ENCODE measurements at places on chromosomes 2 and 18.

DNA sequence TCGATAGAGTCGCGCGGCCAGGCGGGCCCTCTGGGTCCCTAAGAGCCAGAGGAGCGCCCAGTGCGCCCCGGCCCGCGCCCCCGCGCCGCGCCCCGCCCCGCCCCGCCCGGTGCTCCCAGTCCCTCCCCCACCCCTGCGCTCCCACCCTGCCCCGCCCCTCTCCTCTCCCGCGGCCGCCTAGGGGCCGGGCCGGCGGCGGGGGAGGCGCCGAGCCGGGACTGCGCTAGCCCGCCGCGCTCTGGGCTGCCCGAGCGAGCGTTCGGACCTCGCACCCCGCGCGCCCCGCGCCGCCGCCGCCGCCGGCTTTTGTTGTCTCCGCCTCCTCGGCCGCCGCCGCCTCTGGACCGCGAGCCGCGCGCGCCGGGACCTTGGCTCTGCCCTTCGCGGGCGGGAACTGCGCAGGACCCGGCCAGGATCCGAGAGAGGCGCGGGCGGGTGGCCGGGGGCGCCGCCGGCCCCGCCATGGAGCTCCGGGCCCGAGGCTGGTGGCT, at the start of gene GPC1:
Gene GPC1, plus strand, starts transcription at position 207 of the 491 bp plus-strand sequence. Its CDS starts 256 bp downstream, at position 463.
- peak; percentile 83 for DNase-seq

DNA sequence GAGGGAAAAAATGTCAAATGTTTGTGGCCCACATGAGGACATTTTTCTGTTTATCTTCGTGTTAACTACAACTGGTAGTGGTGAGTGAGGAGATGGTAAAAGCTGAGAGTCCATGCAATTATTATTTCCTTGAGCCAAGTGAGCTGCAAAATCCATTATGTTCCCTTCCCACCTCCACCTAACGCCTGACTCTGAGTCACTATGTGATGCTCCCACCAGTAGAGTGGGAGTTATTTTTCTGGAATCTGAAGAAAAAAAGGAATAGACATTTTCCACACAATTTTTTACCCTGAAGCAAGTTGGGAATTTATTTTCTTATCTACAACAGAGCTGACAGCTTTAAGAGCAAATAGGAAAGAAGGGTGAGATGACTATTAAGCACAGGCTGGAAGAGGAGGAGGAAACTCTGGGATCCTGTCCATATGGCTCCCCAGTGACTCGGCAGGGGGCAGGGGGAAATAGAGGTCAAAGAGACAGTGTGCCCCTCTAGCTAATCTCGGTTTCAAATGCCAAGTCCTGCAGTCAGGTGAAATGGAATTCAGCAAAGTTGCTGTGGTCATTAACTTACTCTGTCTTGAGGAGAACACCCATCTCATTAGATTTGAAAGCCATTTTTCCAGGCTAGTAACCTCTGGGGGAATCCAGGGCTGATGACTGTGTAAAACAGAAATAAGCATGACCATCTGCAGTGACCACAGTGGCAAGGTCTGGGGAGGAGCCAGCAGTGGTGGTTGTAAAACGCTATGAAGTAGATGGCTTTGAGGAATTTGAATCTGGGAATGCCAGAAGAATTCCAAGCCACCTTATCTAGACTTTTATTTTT, 463.9 kb downstream of the STK39 start:
- no peak for DNase-seq

GRCh38 chr2:29742656-29743055, 178.7 kb downstream of the ALK start:
- DNase-seq = no peak

DNA sequence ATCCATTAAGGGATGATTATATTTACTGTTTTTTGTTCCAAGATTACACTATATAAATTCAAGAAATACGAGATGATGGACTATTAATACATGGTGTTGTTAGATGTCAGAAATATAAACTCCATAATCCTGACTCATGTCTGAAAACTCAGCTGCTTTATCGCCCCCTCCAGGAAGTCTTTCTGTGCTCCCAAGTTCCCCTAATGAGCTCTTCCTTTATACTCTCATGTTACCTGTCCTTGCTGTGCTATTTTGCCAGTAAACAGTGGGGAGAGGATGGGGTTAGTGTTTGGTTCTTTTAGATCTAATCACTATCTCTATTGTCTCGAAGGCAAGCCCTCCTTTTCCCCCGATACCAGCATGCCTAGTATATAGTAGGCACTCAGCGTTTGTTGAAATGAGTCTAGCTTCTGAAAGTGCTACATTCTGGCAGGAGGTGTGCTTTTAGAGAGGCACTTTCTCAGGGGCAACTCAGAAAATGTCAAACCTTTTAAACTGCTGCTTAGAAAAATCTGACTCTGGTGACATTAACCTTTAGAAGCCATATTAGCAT, 21.4 kb upstream of the BARD1 start:
- DNase-seq = no peak

- peak; percentile 50 for DNase-seq
Measured at GRCh38 chr18:59690186-59690982, 6.8 kb downstream of the CCBE1 start.

DNA sequence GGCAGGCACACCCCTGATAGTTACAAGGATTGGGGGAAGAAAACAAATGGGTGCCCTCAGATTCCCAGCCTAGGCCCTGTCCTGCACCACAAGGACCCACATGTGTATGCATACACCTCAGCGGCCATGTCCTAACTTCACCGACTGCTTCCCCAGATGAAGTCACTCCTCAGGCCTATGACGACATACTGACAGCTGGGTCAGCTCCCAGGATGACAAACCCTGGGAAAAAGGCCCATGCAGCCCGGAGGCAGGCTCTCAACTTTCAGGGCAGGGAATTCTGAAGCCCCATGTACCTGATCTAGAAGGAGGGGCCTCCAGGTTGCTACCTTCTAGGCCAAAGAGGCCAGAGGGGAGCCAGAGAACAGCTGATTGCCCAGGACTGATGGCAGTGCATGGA, 11.0 kb upstream of the PLEKHM3 start:
- no peak for DNase-seq

DNA sequence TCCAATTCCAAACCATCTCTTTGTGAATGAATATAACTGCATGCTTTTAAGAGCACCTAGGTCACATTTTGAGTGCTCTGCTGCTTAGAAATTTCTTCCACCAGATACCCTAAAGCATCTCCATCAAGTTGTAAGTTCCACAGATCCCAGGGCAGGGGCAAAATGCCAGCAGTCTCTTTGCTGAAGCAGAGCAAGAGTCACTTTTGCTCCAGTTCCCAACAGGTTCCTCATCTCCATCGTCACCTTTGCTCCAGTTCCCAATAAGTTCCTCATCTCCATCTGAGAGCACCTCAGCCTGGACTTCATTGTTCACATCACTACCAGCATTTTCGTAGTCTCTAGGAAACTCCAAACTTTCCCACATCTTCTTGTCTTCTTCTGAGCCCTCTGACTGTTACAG, 116.7 kb upstream of the ALKAL2 start:
- DNase-seq = no peak

DNA sequence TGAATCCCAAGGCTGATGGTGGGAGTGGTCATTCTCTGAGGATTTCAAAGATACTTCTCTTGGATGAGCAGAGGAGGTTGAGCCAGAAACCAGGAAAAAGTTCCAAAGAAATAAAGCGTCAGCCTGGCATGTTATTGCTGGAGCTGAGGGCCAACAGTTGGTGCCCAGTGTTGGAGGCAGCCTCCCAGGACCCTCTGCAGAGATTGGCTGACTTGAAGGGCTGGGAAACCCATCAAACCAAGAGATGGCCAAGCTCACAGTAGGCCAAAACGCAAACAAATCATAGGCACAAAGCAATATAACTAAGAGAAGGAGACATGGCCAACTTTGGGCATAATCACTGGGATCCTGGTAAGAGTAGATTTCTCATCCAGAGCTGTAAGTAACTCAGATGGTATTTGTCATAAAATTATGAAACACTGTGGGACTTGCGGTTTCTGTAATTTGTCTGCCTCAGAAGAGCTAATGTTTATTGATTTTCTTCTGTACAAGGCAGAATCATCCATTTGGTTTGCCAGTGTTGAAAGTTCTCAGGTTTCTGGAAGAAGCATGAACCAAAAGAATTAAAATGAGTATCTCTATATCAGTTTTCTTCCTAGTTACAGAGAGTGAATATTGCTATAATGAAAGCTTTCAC, 108.3 kb downstream of the ATL2 start:
- no peak for DNase-seq

GRCh38 chr2:45813003-45813941, 161.8 kb downstream of the PRKCE start:
- DNase-seq = no peak

DNA sequence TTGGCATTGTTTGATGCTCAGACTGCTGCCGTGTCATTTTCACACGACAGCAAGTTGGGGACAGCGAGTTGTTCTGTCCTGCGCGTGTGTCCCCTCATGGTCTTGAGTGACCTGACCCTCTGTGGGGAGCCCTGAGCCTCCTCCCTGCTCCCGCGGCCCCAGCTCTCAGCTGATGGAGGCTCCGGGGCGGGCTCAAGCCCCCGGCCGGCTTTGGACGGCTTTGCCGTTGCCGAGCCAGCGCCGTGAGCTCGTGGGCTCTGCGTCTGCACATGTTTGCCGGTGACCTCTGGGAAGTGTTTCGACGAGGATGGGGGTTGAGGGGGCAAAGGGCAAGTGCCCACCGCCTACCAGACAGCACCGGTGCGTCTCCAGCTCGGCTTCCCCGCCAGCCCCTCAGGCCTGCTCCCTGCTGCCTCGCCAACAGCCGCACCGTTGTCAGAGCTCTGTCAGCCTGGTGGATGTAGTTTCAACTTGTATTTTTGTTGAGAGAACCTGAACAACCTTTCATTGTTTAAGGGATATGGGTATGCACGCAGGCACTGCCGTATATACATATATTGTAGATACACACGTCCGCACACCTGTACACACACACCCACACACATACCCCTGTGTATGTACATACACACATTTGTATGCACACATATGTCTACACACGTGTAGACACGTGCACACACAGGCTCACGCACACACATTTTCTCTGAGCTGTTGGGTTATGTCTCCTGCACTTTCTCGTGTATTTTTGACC, 13.7 kb downstream of the PDCD1 start:
- DNase-seq = no peak

- no peak for DNase-seq
Measured at GRCh38 chr2:111656894-111657293, 227.1 kb downstream of the ANAPC1 start.

GRCh38 chr2:43707255-43708015, 31.2 kb upstream of the C1GALT1C1L start:
- DNase-seq = no peak

DNA sequence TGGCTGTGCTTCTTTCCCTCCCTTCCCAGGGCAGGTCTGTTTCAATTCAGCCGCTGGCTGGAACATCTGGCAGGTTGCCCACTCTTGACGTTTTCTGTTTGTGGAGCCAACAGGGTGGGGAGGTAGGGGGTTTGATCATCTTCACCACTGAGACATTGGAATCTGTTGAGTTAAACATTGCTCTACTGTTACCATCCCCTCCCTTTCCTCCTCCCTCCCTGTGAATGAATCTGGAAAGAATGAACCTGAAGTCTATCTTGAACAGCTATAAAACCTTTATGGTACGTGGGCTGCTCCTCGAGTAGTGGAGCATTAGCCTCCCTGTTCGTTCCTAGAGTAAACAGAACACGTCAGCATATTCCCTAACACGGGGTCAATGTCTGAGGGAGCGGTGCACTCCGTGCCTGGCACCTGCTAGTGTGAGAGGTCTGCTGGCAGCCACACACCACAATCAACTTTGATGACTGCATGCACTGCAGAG, 249.9 kb upstream of the RBBP8 start:
- peak; percentile 61 for DNase-seq

DNA sequence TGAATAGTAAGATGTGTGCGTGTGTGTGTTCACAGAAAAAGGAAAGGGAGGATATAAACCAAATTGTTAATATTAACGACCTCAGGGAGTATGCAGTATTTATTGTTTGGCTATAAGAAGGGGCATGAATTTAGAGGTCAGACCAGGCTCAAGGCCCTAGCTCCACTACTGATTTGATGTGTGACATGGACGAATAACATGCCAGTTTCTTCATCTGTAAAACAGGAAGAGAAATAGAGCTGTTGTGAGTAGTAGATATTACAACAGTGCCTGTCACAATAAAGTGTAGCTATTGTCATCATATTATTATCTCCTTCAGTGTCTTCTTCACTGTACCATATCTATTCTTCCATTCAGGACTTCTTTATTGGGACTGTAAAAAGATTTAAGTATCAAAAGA, 4.1 kb upstream of the MAT2A start:
- DNase-seq = no peak

DNA sequence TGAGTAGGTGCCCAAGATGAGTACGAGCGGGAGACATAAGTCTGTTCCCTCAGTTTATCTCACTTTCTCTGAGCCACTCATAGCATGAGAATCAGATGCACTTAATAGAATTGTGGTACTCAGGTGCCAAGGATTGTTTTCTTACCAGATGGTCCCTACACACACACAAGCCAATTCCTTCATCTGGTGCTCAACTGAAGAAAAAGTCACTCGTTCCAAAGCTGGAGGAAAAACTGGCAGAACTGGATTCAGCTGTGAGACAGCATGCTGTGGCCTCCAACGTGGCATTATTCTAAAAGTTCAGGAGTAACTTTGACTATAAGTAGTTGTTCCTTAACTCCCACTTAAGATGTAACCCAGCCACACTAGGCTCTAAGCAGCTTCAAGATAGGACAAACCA, 33.4 kb upstream of the ABCA12 start:
- DNase-seq = no peak

GRCh38 chr18:31680831-31681568, 3.4 kb downstream of the B4GALT6 start:
- peak; percentile 20 for DNase-seq

GRCh38 chr2:11102466-11102865, 52.8 kb upstream of the SLC66A3 start:
- no peak for DNase-seq

- DNase-seq = no peak
Measured at GRCh38 chr2:167471734-167472133, 583.5 kb downstream of the XIRP2 start.

GRCh38 chr2:18619091-18619490, 29.7 kb upstream of the NT5C1B start:
- no peak for DNase-seq

- DNase-seq = no peak
Measured at GRCh38 chr2:16948053-16948452, 282.4 kb upstream of the CYRIA start.

DNA sequence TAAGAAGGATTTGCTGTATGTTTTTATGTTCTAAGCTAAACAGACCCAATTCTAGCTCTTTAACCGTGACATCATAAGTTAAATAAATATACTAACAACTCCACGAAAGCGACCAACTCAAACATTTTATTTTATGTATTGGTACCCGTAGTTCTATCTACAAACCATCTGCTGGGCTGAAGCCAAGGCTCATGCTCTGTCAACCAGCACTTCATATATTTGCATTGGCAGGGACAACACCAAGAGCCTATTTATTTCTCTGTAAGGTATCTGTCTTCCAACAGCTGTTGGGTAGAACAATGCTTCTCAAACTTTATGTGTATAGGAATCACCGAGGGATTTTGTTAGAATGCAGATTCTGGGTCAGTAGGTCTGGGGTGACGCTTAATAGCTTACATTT, 64.5 kb downstream of the PID1 start:
- peak; percentile 81 for DNase-seq
